CD14-positive monocyte (primary cell): ENCODE measurements at places on chromosomes 12 and 14. TPM values are rescaled to one million over a fixed set of nuclear protein-coding genes. Genes with fewer than 3 reads are reported as not detected.

Gene SOAT2
- not detected for polyA plus RNA-seq

DNA sequence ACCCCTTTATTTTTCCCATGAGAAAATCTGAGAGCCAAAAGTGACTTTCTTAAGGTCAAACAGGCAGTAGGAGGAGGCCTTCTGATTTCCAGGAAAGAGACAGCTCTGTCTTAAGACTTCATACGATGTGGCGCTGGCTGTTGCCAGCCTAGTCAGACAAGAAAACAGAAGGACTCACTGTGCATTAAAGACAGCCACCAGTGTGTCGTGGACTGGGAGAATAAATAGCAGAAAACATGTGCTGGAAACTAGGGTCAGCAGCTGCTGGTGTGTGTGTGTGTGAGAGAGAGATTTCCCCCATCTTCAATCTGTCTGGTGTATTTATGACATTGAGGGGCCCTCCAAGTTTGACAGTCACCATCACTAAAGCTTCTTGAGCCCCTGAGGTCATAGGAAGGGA lies 708.6 kb upstream of the TMEM132C start:
- no peak for DNase-seq
- no peak overlapping the region for H3K27ac ChIP-seq
- no peak overlapping the region for H3K4me3 ChIP-seq
- H3K36me3 ChIP-seq = no peaks in the 10 kb centered on the region

GRCh38 chr12:94481734-94482133 lies 22.1 kb upstream of the CEP83 start:
- H3K36me3 ChIP-seq = no peaks in the 10 kb centered on the region
- no peak for DNase-seq
- H3K27me3 ChIP-seq = no peaks in the 10 kb centered on the region
- no peaks in the 10 kb centered on the region for H3K4me1 ChIP-seq
- H3K4me3 ChIP-seq = no peak overlapping the region

DNA sequence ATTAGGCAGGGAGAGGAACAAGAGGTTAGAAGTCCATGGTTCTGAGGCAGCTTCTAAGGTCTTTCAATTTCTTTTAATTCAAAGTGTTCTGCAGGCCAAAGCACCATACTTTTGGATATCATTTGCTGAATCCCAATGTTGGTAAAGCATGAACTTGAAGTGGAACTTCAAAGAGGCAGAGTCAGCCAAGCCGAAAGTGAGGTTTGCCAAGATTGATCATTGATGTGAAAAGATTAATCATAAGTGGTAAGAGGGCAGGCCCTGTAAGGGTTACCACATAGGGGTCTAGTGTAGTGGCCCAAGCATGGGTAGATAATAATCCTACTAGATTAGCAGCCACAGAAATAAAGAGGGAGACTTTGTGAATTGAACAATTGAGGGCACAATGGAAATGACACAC lies 191.7 kb upstream of the DIO2 start:
- no peaks in the 10 kb centered on the region for H3K27me3 ChIP-seq
- H3K4me1 ChIP-seq = no peaks in the 10 kb centered on the region
- no peak overlapping the region for H3K27ac ChIP-seq
- H3K4me3 ChIP-seq = no peak overlapping the region
- H3K36me3 ChIP-seq = no peaks in the 10 kb centered on the region

DNA sequence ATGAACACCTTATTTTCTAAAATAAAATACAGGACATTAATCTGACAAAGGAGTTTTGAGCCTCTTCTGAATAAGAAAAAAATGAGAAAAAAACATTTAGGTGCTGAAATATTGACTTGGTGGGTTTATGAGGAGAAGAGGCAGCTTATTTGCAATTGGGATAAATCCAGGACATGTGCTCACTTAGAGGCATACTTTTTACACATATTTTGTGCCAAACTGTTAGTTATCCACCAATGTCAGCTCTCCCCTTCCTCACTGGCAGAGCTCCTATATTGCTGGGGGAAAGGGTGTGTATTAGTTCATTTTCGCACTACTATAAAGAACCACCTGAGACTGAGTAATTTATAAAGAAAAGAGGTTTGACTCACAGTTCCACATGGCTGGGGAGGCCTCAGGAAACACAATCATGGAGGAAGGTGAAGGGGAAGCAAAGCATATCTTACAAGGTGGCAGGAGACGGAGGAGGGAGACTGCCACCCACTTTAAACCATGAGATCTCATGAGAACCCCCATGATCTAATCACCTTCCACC lies 135.4 kb upstream of the EGLN3 start:
- H3K27me3 ChIP-seq = no peaks in the 10 kb centered on the region
- no peak overlapping the region for H3K27ac ChIP-seq
- no peaks in the 10 kb centered on the region for H3K36me3 ChIP-seq
- no peak overlapping the region for H3K4me3 ChIP-seq
- DNase-seq = no peak

DNA sequence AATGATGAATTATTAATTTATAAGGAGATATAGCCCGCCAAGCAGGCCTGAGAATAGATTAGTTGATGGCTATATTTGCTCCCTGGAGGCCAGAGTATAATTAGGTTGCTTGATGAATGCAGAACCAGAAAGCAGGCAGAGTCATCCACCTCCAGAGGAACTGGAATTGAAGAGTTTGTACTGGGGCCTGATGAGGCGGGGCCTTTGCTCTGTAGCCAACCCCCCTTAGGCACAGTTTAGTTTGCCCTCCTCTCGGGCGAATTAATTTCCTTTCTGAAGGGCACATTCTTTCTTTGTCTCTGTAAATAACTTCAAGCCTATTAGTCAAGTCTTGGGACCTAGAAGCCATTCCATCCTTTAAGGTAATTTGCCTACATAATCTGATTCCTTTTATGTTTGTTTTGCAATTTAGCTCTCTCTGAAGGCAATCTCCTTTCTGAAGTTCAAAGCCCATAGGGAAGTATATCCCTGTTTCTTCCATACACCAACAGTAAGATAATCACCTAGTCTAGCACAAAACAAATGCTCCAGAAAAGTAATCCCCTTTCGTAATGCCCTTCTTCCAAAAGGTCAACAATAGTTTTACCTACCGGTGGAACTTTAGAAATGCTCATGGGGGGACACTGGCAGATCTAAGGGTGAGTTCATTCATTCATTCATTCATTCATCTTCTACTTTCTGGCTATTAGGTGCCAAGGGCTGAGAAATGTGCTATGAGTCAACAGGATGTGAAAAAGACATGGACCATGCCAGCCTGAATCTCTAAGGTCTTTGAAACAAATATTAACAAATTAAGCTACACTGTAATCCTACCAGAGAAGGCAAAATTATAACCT lies 84.8 kb upstream of the NUDT4 start:
- no peaks in the 10 kb centered on the region for H3K36me3 ChIP-seq
- H3K27me3 ChIP-seq = no peaks in the 10 kb centered on the region
- no peak overlapping the region for H3K4me3 ChIP-seq
- no peaks in the 10 kb centered on the region for H3K4me1 ChIP-seq
- no peak for DNase-seq
- H3K27ac ChIP-seq = no peak overlapping the region

- DNase-seq = no peak
- no peaks in the 10 kb centered on the region for H3K36me3 ChIP-seq
- no peak overlapping the region for H3K27ac ChIP-seq
- H3K4me3 ChIP-seq = no peak overlapping the region
Measured at GRCh38 chr14:85991156-85991555, 461.2 kb downstream of the FLRT2 start.

GRCh38 chr12:119288576-119288975 lies 46.0 kb upstream of the CCDC60 start:
- no peak overlapping the region for H3K27ac ChIP-seq
- no peaks in the 10 kb centered on the region for H3K36me3 ChIP-seq
- no peak for DNase-seq

- no peaks in the 10 kb centered on the region for H3K4me1 ChIP-seq
- DNase-seq = no peak
- H3K4me3 ChIP-seq = no peak overlapping the region
- no peaks in the 10 kb centered on the region for H3K36me3 ChIP-seq
- no peak overlapping the region for H3K27ac ChIP-seq
Measured at GRCh38 chr14:41868396-41868795, 261.7 kb downstream of the LRFN5 start.

- no peaks in the 10 kb centered on the region for H3K36me3 ChIP-seq
- peak; percentile 62 for DNase-seq
- H3K27me3 ChIP-seq = no peaks in the 10 kb centered on the region
- peak overlapping the region; percentile 25 for H3K4me3 ChIP-seq
Measured at GRCh38 chr14:24673534-24674203, 39.7 kb upstream of the GZMB start.

DNA sequence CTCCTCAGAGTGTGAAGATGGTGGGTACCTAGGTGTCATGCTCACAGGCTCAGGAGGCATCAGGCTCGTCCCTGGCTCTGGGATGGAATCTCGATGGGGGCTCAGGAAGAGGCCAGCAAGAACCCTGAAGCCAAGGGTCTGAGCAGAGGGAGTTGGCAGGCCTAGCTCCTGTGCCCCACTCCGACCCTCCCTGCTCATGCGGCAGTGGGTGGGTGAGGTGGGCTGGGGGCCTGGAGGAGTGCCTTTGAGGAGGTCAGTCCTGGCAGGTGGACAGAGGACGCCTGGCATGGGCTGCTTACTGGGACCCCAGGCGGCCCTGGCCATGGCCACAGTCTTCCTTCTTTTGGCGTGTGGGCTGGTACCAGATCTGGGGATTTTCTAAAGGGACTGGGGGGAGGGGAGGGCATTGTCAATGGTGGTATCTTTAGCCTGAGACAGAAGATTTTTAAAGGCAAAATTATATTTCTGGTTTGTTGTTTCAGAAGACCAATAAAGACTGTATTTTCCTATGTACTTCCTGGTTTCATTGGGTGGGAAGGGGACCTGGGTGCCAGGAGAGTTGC lies 16.0 kb downstream of the LRTM2 start:
- peaks cover under 1% of the 10 kb centered on the region for H3K27me3 ChIP-seq
- no peak overlapping the region for H3K4me3 ChIP-seq
- no peak for DNase-seq
- no peak overlapping the region for H3K27ac ChIP-seq
- H3K4me1 ChIP-seq = peaks cover 3% of the 10 kb centered on the region
- H3K36me3 ChIP-seq = no peaks in the 10 kb centered on the region

Gene TMEM263
- polyA plus RNA-seq = 1.7 TPM

- peaks cover 70% of the 10 kb centered on the region for H3K4me1 ChIP-seq
- peaks cover 2% of the 10 kb centered on the region for H3K36me3 ChIP-seq
- peak overlapping the region; percentile 16 for H3K4me3 ChIP-seq
Measured at GRCh38 chr12:124774462-124775167, 89.0 kb downstream of the SCARB1 start.
